ENCODE measurements at places on chromosomes 6 and 20. TPM values are rescaled to one million over a fixed set of nuclear protein-coding genes. Genes with fewer than 3 reads are reported as not detected.

TTK gene
- not detected for total RNA-seq

DHX16 gene
- 27.4 TPM for total RNA-seq

DNA sequence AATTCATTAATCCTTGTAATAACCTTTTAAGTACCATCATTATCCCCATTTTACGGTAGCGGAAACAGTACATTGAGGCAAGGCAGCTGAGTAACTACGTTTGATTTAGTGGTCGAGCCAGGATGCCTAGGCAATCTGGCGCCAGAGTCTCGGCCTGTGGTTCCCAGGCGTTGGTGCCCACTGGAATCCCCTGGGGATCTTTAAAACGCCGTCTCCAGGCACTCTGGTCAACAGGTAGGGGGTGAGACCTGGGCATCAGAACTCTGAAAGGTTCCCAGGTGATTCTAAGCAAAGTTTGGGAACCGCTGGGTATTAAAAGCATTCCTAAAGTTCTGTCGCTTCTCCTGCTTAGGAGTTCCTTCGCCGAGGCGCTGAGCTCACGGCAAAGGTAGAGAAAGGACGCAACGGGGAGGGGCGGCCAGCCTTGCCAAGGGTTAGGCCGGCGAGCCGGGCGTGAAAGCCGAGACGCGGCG is 939 bp downstream of the DTNBP1 start:
- DNase-seq: no peak
- peak overlapping the region; percentile 93 for H3K4me3 ChIP-seq
- H3K36me3 ChIP-seq: no peaks in the 10 kb centered on the region
- H3K27ac ChIP-seq: peak overlapping the region; percentile 66
- H3K27me3 ChIP-seq: no peaks in the 10 kb centered on the region

DNA sequence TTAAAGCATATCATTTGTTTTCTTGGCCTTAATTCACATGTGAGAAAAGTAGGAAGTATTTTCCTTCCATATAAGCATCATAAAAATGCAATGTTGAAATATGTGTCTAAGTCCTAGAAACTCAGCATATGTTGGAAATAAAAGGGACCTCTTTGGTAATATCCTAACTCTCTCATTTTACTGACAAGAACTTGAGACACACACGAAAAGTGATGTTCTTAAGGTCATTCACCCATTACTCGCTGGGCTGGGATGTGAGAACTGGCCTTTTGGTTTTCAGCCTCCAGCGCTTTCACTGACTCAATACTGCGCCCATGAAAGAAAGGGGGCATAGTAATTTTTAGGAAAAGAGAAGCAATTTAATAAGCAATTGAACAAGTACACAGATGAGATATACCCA is 153.5 kb upstream of the SCGN start:
- H3K4me3 ChIP-seq: no peak overlapping the region
- DNase-seq: no peak
- no peaks in the 10 kb centered on the region for H3K4me1 ChIP-seq
- peaks cover 5% of the 10 kb centered on the region for H3K36me3 ChIP-seq
- H3K27me3 ChIP-seq: no peaks in the 10 kb centered on the region

DNA sequence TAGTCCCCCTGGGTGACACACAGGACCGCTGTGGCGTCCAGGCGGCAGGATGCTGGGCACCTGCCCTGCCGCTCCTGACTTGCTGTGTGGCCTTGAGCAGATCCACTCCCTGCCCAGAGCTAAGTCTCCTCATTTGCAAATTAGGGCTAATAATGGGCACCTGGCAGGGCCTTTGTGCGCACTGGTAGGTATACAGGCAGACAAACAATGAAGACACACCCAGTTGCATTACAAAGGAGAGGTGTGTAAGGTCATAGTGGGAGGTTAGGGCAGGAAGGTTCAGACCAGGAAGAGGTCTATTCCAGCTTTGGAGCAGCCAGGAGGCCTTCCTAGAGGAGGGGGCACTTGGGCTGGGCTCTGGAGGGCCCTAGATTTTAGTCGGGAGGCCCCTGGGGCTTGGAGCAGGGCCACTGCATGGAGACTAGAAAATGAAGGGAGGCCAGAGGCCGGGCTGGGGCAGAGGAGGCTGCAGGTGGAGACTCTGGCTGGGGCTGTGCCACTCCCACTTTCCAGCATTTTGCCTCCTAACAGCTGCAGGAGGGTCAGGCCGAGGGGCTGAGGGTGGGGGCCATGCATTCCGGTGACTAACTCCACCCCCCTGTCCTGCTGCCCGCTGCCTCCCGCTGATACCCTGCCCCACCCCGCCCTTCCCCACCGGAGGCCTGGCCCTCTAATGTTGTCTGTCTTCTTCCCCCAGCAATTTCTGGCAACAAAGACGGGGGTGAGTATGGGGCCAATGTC is 28.5 kb downstream of the MYH7B start:
- no peak overlapping the region for H3K4me3 ChIP-seq
- H3K4me1 ChIP-seq: no peaks in the 10 kb centered on the region

DNA sequence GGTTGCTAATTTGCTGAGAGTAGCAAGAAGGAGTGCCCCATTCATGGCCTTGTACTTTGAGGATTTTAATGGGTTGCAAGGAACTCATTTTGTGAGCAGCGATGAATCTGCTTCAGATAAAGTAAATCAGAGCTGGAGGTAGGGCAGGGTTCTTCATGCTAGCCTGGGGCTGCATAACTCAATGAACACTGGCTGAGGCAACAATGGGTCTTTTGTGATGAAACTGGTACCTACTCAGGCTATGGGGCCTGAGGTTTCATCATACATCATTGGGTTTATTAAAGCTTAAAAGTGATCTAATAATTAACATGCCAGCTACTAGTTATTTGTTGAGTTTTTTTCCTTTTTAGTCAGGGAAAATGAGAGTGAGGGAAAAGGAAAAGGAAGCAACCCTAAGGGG is 106.9 kb downstream of the FAM50B start:
- H3K27ac ChIP-seq: no peak overlapping the region
- no peak overlapping the region for H3K4me3 ChIP-seq
- H3K36me3 ChIP-seq: no peaks in the 10 kb centered on the region
- no peaks in the 10 kb centered on the region for H3K4me1 ChIP-seq
- no peaks in the 10 kb centered on the region for H3K27me3 ChIP-seq
- no peak for DNase-seq

Data from thoracic aorta (tissue), 2 donors.